T-cell (primary cell): ENCODE measurements at places on chromosomes 5 and 9.

GRCh38 chr5:132475987-132476875 lies 14.3 kb downstream of the IRF1 start:
- no peak for DNase-seq

DNA sequence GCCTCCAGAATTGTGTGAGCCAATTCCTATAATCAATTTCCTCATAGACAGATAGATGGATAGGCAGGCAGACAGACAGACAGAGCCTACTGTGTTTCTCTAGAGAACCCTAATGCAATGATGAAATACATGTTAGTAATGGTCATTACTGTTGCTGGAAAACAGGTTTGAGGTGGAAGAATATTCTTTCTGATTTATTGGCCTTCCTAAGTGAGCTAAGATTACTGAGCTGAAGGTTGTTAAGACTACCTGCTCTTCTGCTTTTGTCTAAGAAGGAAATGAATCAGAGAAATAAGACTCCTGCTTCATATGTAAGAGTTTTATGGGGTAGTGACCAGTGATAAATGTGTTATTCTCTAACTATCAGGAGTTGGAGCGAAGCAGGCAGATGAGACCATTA lies 219.9 kb downstream of the ELAVL2 start:
- no peak for DNase-seq

GRCh38 chr5:94832685-94833084 lies 214.2 kb downstream of the SLF1 start:
- DNase-seq = no peak

DNA sequence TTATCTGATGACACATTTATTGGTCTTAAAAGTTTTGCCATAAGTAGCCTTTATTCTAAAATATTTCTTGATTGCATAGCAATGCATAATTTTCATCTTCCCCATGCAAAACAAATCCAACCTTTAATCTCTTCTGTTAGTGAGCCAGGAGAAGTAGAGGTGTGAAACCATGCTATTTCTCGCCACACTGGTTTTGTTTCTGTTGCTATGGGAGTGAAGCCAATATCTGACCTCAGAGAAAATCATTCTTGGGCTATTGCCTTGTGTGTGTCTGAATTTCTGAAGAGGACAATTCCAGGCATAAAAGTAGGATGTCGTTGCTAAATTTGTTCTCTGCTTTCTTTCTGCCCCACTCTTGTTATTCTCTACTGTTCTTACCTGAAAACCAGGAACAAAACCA lies 183.6 kb downstream of the PTTG1 start:
- no peak for DNase-seq

DNA sequence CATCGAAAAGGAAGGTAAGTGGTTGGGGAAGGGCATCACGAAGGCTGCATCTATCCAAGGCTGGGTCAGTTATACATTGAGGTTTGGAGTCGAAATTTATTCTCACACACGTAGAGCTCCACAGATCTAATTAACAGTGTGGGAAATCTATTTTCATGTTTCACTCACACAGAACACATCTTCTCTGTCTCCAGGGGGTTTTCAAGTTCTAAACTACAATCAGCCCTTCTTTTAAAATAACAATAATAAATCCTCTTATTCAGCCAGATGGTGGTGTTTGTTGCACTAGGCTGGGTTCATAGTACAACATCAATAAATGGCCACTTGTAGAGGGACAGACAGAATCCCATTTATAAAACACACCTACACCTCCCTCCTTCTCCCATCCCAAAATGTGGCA lies 174.5 kb upstream of the KLF9 start:
- DNase-seq = no peak

DNA sequence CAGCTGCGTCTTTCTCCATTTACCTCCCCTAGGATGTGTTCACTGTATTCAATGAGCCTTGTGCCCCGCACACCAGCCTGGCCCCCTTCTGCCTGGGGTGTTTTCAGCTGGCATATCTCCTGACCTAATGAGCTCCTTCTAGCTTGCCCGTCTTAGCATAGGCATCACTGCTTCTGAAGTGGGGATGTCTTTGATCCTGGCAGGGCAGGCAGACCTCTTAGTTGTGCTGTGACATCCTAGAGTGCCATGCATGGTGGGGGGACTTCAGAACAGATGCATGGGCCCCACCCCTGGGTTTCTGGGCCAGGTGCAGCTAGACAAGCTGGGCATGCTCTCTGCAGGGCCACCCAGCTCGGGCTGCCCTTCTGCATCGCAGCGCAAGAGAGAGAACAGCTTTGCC lies 172.7 kb downstream of the GADD45G start:
- DNase-seq = no peak

DNA sequence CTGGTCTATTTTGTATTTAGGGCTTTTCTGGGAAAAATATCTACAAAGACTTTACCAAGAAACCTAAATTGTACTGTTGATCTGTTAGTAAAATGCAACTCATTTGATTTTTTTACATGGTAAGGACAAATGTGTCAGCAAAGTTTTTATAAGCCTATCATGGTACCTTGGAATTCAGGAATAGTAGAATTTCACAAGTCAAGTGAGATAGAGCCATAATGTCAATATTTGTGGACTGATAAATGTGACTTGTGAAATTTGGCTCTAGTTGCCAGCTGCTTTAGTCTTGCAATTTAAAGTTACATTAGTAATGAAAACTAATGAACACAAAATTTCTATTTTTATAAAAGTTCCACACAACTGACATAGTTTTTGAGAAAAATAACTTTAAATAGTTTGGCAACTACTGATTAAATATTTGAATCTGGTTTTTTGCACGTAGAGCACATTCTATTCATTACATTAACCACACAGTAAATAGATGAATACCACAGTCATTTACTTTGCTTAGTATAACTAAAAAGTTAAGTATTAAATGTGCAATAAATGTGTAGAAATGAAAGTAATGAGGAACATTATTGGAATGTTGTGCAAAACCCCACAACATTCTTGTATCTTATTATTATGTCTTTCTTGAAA lies 41.2 kb upstream of the RIOK2 start:
- DNase-seq = no peak

DNA sequence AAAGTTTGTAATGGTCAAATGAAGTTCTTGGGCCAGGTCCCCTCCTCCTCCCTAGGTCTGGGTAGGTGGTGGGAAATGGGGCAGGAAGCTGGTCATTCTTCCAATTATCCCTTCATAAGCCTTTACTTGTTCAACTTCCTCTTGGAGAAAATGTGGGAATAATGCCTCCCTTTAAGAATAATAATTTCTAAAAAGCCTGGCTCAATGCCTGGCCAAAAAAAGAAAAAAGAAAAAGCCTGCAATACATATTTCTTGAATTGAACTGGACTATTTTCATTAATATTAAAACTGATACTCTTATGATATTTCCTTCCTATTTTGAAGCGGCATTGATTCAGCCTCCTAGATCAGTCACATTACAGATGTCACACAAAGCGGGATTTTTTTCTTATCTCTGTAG lies 600.9 kb downstream of the CCDC171 start:
- no peak for DNase-seq

GRCh38 chr5:57725658-57726504 lies 243.3 kb upstream of the ACTBL2 start:
- no peak for DNase-seq

DNA sequence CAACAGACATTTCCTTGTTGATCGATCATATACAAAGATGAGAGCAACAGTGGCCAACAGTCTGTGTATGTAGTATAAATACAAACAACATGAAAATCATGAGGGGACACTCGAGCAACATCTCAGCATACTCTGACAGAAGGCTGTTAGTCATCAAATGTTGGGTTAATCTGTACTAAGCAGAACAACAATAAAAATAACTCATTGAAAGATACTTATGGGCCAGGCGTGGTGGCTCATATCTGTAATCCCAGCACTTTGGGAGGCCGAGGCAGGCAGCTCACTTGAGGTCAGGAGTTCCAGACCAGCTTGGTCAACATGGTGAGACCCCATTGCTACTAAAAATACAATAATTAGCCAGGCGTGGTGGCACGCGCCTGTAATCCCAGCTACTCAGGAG lies 67.3 kb downstream of the SCAI start:
- no peak for DNase-seq

- DNase-seq = no peak
Observed at GRCh38 chr5:172798422-172799215, 27.6 kb upstream of the DUSP1 start.

DNA sequence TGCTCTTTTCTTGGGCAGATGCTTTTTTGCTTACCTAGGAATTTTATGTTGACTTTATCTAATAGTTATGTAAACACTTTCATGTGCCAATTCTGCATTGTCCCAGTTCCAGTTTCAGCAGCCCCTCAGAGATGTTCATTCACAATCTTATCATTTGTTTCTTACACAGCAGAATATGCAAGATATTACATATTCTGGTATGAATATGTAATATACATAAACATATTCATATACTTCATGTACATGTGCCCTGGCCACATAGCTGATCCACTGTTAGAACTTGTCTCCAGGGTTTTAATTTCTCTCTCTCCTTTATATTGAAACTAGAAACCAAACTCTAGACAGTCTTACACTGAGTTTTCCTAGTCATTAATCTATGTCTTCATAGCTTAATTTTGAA lies 90.2 kb upstream of the PARP8 start:
- no peak for DNase-seq

DNA sequence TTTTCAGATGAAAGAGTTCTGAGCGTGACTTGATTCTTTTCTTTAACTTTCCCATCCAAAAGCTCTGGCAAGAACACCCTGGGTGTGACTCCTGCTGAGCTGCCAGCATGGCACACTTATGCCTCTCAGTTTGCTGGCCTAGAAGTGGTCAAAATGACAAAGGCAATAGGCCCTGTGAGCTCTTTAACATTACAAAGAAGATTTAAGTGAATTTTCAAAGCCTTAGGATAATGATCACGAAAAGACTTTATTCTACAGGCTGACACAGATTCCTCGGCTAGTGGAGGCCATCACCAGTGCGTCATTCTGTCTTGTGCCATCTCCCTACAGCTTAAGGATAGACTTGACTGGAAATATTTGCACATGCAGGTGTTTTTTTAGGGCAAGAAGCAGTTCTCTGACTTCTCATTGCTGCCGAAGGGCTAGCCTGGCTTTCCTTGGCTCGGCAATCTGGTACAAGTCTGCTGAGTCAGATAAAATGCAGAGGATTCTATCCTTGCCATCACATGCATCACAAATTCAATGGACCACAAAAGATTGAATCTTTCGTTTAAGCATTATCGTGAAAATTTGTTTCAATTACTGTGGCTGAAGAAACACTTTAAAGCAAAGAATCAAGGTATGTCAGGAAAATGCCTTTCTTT lies 311.5 kb downstream of the COX7C start:
- no peak for DNase-seq

DNA sequence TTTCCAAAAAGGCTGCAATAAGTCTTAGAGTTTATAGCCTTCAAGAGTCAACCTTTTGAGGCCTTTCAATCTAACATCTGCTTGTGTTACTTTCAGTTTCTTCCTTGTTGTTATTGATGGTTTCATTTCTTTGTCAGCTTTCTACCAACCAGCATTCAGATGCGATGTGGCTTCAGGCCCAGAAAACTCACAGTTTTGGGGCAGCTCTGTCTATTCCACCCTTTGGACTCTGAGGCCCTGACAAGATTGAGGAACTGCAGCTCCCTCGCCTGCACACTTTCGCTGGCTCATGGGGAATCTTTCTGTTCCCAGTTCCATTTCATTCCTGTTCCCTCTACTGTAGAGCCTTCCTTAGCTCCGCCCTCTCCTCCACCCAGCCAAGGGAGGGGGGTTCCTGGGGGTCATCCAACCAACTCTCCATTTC lies 13.3 kb upstream of the WHRN start:
- DNase-seq = no peak

- DNase-seq = no peak
Observed at GRCh38 chr5:91150636-91151035, 232.5 kb downstream of the ARRDC3 start.

- DNase-seq = no peak
Observed at GRCh38 chr5:178651046-178651810, 24.4 kb upstream of the CLK4 start.

DNA sequence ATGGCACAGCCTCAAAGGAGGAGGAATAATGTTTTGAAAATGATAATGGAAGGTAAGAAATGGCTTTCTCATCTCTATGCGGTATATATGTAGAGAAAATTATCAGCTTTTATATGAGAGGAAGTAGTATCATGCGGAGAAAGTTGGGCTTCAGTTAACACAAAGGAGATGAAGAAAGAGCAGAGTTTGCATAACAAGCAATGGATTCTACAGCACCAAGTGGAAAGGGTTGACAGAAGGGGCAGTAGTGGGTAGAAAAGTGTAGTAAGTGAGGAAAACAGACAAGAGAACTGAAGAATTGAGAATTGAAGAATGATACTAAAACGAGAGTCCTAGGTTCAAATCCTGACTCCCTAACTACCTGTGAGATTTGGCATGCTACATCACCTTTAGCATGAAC lies 51.0 kb downstream of the GNG10 start:
- no peak for DNase-seq

GRCh38 chr9:16413509-16414016 lies 456.9 kb downstream of the BNC2 start:
- DNase-seq = no peak

GRCh38 chr9:27963836-27964235 lies 390.6 kb upstream of the C9orf72 start:
- no peak for DNase-seq

- DNase-seq = no peak
Observed at GRCh38 chr5:75951716-75952115, 131.5 kb upstream of the SV2C start.

GRCh38 chr5:155948576-155948975 lies 378.4 kb upstream of the SGCD start:
- no peak for DNase-seq

DNA sequence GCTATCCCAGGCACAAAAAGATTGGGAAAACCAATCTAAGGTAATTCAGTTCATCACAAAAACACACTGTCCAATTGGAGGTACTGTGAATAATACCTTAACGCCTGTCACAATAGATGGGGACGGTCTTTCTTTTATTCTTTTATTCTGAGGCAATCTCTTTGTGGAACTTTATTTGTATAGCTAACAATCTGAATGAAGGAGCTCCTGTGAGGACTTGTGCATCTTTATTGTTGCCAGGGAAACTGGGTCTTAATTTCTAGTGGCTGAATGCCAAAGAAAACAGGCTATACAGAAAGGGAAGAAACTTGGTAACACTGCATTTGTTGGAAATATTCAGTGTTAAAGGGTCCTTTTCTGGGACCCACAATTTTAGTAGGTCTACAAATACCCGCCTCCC lies 546.9 kb upstream of the C9orf72 start:
- no peak for DNase-seq

DNA sequence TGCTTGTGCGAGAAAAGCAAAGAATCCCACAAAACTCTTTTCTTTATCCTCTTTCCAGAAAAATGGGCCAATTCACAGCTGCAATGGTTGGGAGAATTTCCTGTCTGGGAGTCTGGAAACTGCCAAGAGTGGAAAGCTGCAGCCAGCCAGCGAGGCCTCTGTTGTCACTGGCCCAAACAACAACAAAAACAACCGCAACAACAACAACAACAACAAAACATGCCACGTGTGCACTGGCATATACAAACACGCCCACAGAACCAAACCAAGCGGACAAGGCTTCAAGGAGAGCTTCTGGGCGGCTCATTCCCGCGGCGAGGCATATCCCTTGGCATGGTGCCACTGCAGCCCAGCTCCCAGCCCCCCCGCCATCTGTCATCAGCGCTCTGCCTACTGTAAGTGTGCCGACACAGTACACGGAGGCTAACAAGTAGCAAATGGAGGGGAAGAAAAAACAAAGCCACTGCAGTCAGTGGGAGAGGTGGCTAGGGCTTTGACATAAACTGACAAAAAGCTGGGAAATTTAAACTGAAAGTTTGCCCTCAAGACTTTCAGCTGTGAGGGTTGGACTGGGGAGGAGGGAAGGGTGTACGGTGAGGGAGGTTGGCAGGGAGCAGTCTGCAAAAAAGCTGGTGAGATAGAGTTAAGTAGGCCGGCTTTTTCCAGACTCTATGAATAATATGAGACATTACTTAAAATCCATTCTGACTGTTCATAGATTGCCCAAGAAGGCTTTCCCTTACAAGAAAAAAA lies 165.0 kb upstream of the ZNF462 start:
- no peak for DNase-seq
